Naive thymus-derived CD8-positive, alpha-beta T cell (primary cell): ENCODE measurements at places on chromosomes 1 and 21.

DNA sequence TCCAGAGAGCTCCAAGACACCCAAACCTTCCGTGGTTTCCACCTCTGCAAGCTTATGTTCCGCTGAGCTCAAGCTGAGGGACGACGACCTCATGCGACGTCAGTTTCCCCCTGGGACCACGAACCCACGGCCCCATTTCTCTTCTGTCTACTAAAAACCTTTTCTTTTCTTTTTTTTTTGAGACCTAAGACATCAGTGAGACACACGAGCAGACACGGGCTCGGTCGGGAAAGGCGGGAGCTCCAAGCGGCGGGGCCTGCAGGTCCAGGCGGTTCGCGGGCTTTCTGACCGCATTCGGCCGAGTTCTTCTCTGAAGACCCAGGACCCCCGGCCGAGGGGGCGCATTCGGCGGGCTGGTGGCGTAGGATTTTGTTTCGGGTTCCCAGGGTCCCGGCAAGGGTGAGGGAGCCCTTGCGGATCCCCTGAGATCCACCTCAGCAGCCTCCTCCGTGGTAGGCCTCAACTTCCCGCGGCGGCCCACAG is 402 bp downstream of the C21orf58 start:
- no peak for DNase-seq

DNA sequence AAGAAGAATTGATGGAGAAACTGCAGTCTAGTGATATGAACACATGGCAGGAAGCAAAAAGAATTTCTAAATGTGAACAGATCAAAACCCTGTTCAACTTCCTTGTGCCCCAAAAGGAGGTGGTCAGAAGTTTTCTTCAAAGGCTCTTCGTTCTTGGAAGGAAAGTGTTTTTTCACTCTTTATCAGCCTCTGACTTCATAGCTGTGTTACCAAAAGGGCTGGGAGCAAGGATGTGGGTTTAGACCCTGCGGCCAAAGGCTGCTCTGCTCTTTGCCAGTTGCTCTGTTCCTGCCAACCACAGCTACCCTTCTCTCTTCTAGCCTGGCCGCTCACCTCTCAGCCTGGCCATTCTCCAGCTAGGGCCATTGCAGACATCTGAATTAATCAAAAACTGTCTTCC is 53.8 kb downstream of the PTGER3 start:
- DNase-seq, result no peak

DNA sequence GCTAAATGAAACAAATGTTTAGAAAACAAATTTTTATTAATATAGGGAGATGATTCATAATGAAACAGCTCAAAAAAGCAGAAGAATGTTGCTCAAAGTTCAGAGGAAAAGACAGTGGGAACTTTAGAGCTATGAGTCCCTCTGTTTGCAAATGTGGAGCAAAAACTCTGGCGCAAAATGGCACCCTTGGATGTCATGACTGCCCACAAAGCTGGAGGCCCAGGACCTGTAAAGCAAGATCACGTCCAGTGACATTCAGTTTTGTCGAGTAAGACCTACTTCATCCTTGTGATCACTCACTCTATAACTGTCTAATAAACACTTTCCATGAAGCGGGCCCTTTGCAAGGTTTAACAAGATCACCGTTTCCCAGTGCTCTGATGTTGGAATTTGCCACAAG is 9.1 kb upstream of the EXO1 start:
- no peak for DNase-seq

GRCh38 chr1:172764378-172764777 is 105.5 kb downstream of the FASLG start:
- DNase-seq, result peak; percentile 59

GRCh38 chr1:43144237-43144636 is 27.9 kb downstream of the EBNA1BP2 start:
- no peak for DNase-seq

DNA sequence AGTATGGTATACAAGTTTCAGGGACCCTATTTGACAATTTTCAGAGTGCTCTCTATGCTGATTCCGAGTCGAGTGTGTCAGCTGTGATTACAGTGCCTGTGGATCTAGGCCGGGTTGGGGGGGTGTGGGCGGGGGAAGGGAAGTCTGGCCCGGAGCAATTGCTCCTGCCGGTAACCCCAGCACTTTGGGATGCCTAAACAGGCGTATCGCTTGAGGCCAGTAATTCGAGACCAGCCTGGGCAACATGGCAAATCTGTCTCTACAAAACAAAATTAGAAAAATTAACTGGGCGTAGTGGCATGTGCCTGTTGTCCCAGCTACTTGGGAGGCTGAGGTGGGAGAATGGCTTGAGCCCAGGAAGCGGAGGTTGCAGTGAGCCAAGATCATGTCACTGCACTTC is 1.6 kb upstream of the IL10RB start:
- no peak for DNase-seq
